ENCODE measurements at places on chromosomes 16 and 17.

DNA sequence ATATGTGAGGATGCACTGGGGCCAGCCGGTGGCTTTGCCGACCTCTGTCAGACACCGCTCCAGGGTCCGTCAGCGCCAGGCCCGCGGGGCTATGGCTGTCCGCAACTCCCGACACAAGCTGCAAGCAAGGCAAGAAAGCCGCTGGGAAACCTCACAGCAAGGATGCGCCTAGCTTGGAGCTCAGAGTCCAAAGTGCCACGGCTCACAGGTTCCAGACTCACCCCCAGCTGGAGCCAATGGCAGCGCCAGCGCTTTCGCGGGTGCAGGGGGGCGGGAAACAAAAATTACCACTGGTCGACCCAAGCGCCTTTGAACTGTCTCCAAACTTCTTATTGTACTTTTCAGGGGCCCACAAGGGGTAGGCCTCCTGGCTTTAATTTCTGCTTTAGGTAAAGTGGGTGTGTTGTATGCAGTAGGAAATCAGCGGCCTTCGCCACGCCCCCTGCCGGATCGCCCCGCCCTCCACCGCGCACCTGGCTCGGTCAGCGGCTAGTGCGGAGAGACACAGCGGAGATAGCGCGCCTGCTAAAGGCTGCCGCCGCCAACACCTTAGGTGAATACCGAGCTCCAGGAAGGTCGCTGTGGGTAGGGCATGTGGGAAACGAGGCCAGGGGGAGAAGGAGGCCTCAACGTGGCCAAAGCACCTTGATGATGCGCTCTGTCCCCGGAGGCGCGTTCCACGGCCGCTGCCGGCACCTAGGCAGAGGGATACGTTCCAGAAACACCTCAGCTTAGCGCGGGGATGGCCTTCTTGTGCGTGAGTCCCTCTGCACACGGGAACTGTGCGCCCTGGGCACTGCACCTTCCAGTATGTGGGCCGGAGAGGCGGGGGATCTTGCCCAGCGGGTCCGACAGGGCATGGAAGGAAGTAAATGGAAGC is 61.0 kb upstream of the RBL2 start:
- no peak for DNase-seq

DNA sequence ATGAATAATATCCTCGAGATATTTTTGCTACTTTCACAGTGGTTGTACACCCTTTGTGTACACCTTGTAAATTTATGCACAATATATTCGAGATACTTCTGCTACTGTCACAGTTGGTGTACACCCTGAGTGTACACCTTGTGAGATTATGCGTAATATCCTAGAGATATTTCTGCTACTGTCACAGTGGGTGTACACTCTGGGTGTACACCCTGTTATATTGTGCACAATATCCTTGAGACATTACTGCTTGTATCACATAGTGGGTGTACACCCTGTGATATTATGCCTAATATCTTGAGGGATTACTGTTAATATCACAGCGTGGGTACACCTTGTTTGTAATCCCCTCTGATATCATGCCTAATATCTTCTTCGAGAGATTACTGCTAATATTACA is 7.2 kb upstream of the NUDT7 start:
- DNase-seq = no peak

GRCh38 chr17:78232859-78233173 is 1.4 kb downstream of the TMEM235 start:
- no peak for DNase-seq

DNA sequence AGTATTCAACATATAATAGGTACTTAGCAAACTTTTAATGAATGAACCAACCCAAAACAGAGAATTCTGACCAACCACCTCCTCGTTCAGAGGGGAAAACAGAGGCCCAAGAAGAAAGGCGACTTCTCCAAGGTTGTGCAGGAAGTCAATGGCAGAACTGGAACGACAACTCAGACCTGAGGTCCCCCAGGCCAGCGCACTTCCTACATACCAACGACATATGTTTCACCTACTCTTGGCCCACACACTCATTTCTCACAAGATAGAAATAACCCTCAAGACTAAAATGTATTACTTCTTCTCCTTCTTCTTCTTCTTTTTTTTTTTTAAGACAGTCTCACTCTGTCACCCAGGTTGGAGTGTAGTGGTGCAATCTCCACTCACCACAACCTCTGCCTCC is 14.4 kb downstream of the CHCT1 start:
- DNase-seq = no peak

DNA sequence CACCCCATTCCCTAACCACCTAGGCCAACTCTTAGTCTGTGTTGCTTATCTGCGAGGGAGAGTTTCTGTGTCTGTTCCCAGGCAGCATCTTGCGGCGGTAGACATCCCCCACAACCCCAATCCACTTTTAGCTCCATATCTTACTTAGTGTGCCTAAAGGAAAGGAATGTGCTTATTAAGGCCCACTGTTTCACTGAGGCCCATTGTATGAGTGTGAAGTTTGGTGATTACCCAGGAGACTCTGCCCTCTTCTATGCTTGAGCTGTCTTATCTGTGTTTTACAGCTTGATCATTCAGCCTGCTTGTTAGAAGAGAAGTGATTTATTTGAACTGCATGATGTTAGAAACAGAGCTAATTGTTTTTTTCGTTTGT is 10.3 kb upstream of the MLYCD start:
- no peak for DNase-seq

DNA sequence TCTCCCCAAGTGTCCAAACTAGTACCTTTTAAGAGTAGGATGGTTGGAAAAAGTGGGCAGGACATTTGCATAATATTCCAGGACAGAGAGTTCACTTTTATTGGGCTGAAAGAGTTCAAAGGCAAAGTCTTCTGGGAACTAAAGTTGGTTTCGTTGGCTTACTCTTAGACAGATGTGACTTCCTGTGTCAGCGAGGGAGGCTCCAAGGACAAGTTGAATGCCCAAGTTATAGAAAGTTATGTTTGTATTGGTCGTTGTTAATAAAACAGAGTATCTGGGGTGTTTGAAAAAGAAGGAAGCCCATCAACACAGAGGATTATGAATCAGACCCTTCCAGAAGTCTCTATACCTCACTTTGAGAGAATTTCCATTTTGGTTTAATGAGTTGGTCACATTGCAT is 117.3 kb upstream of the TBX2 start:
- no peak for DNase-seq

GRCh38 chr17:2697611-2698162 is 13.9 kb downstream of the CLUH start:
- DNase-seq = no peak

- DNase-seq = no peak
Measured at GRCh38 chr17:27577884-27578717, 52.9 kb upstream of the LGALS9 start.

DNA sequence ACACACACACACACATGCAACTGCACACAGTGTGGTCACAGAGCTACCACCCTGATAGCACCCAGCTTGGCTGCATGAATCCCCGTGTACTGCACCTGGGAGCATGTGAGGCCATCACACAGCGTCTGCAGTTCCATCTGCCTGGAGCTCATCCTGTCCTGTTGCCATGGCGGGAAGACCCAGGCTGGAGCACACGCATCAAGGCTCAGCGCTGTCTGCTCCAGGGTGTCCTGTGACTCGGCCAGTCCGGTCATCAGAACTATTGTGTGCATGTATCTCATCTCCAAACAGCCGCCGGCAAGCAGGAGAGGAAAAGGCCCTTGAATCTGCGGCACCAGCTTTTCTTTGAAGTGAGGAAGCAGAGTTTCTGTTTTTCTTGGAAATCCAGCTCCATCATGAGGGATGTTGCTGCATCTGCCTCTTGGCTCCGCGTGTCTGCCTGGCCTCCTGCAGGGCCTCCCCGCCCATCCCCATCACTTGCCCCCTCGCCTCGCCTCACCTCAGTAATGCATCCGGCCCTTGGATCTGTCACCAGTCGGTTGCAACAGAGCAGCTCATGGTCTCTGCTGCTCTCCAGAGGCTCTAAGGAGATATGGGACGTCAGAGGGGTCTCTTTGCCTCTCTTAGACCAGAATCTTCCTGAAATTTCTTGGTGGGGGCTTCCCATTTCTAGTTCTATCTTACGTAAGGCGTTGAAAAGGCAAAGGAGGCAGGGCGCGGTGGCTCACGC is 23.7 kb downstream of the CACNG4 start:
- DNase-seq = no peak

GRCh38 chr16:87196661-87197060 is 120.5 kb downstream of the C16orf95 start:
- DNase-seq = no peak

DNA sequence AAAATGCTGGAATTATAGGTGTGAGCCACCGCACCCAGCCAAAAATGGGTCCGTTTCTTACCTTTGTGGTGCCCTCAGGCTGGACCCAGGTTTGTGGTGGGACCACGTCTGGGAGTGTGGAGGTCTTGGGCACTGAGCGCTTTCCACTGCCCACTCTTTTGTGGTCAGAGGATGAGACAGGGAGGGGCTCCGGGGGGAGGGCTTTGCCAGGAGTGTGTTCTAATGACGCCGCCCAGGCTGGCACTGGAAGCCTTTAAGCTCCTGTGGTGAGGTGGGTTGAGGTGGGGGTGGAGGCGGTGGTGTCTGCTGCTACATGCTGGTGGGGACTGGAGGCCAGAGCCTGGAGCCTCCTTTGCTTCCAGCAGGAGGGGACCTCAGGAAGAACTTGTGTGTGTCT is 12.8 kb upstream of the ADCY7 start:
- no peak for DNase-seq

GRCh38 chr16:59053911-59054310 is 319.8 kb upstream of the GOT2 start:
- DNase-seq = no peak

DNA sequence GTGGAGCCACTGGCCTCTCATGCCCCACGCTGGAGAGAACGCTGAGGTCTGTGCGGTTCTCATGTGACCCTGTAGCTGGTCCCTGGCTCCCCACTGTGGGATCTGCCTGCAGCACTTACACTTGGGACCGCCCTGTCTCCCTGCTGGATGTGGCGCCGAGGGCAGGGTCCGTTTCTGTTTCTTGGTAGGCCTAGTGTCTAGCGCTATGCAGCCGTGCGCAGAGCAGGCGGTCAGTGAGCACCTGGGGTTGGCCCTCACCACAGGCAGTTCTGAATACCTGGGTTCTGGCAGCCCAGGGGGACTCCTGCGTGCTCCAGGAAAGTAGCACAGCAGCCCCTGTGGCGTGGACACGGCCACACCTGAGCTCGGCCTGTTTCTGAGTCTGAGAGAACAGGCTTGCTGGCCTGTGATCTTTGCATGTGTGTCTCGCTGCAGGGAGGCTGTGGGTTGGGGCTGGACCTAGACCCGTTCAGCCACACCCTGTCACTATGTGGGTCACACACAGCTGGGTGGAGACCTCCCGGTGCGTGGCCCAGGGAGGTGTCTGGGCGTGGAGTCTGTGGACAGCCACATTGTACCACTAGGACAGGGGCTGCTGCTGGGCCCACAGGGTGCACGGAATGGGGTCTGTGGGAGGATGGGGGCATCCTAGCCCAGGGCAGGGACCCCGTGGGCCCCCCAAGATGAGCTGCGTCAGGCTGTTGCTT is 2.8 kb downstream of the CAPN15 start:
- DNase-seq = no peak

DNA sequence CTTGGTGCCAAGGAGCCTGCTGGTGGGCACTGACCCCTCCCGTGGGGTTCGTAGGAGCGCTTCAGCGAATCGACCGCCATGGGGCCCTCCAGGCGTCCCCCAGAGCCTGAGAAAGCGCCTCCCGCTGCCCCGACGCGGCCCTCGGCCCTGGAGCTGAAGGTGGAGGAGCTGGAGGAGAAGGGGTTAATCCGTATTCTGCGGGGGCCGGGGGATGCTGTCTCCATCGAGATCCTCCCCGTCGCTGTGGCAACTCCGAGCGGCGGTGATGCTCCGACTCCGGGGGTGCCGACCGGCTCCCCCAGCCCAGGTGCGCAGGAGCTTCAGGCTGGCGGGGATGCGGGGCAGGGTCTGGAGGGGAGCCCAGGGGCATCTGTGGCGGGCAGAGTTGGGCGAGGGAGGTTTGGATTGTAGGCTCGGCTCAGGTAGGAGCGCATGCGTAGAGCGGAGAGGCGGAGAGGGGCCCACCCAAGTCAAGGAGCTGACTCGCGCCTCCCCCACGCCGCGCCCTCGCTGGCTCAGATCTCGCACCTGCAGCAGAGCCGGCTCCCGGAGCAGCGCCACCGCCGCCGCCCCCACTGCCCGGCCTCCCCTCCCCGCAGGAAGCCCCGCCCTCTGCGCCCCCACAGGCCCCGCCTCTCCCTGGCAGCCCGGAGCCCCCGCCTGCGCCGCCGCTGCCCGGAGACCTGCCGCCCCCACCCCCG is 19.8 kb downstream of the FMNL1 start:
- DNase-seq = peak; percentile 64

GRCh38 chr17:9371019-9371418 is 204.6 kb downstream of the STX8 start:
- peak; percentile 98 for DNase-seq

- peak; percentile 47 for DNase-seq
Measured at GRCh38 chr17:1484676-1485422, 7.6 kb downstream of the MYO1C start.

DNA sequence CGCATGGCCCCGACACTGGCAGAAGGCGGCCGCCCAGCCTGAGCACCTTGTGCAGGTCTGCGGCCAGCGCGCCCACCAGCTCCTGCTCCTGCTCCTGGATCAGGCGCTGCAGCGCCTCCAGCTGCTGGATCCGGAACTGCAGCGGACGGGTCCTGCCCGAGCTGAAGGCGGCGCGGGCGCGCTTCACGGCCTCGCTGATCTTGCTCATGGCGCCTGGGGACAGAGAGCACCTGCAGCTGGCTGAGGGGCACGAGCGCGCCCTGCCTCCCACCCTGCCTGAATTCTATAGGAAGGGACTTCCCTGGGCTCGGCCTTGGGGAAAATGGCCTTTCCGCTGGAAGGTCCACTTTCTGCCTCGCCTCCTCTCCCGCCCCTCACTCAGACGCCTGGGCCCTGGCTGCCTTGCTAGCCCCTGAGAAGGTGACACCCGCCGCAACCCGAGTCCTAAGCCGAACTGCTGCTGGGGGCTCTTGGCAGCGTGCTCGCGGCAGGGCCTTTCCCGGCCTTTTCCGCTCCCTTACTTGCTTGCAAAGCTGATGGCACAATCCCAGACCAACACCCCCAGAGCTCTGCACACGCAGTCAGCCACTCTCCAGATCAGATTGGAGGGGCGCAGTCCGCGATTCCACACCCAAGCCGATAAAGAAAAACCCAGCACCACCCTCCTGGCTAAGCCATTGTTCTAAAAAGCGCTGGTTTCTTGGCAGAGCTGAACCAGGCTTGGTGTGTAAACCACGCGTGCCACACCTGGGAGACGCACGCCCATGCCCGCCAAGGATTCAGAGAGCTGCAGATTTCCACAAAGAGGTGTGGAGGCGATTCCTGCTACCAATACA is 3.0 kb downstream of the ALDH3A1 start:
- no peak for DNase-seq

DNA sequence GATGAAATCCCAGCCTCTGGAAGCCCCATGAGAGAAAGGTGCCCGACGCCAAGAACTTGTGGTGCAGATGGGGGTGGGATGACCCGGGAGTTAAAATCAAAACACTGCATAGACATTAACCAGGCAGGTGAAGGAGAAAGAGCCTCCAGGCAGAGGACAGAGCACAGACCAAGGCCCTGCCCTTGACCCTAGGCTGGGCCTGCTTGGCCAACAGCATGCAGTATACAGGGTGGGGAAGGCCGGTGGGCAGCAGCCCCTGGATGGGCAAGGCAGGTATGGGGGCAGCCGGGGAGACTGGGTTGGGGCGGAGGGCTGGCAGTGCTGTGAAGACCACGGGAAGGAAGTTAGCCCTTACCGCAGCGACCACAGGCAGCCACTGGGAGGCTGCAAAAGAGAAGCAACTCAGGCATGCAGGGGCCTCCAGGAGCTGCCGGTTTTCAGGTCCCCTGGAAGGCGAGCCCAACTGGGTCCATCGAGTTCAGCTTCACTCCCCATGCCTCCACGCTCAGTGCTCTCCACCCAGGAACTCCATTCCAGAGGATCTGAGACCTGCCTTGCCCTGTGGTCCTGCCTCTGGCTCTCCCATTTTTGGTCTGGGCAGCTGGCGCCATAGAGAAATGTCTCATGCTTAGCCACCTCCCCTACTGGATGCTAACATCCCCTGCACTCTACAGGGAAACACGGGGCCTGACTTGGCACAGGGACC is 81.2 kb downstream of the C16orf95 start:
- no peak for DNase-seq
